Thymus (tissue), 14 donors: ENCODE measurements at places on chromosomes 2 and 18. TPM values are rescaled to one million over a fixed set of nuclear protein-coding genes. Genes with fewer than 3 reads are reported as not detected.

DNA sequence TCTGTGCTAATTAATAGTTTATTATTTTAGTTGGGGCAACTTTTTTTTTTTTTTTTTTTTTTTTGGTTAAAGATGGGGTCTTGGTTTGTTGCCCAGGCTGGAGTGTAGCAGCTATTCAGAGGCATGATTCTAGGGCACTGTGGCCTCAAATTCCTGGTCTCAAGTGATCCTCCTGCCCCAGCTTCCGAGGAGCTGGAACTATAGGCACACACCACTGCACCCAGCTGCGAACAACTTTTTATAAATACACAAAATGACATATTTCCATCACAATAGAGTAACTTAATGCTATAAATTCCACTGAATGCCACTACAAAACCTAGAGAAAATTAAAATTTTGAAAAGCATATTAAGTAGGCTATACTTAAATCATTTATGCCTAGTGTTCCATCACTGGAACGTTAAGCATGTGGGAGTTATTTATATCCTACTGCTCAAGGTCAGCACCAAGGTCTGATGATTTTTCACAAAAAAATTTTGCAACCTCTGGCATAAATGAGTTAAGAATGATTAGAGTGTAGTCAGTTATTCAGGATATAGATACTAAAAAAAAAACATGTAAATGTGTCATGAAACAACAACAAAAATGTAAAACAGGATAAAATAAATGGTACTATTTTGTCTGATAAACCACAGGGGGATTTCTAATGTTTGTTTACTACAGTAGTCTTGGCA, 46.8 kb downstream of the GFPT1 start:
- no peak for DNase-seq

- no peak for DNase-seq
Measured at GRCh38 chr2:96821113-96821675, 5.1 kb downstream of the CNNM3 start.

DNA sequence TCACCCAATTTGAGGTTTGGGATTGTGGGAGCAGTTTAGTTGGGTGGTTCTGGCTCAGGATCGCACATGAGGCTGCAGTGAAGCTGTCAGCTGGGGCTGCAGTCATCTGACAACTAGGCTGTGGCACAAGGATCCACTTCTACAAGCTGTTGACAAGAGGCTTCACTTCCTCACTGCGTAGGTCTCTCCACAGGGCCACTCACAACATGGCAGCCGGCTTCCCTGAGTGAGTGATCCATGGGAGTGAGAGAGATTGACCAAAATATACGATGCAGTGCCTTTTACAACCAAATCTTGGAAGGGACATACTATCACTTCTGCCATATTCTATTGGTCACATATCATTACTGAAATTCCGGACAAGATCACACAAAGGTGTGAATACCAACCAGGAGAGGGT, 187.5 kb downstream of the DLGAP1 start:
- DNase-seq = no peak

- no peak for DNase-seq
Measured at GRCh38 chr2:12877761-12878160, 161.0 kb downstream of the TRIB2 start.

DNA sequence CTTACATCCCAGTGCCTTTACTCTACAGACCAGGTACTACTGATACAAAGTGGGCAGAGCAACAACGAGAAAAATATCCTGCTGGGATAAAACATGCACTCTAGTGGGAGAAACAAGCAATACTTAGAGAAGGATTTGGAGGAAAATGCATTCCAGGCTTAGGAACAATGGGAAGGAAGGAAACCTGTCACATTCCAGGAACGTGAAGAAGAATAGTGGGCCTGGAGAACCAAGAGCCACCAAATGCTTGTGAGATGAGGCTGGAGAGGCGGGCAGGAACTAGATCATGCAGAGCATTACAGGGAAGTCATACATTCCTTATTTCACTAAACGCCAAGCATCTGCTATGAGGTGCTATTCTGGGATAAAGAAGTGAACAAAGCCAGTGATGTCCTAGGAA, 342.3 kb downstream of the DCC start:
- DNase-seq = no peak

- peak; percentile 54 for DNase-seq
Measured at GRCh38 chr2:96538487-96539214, 2.1 kb downstream of the ARID5A start.

DNA sequence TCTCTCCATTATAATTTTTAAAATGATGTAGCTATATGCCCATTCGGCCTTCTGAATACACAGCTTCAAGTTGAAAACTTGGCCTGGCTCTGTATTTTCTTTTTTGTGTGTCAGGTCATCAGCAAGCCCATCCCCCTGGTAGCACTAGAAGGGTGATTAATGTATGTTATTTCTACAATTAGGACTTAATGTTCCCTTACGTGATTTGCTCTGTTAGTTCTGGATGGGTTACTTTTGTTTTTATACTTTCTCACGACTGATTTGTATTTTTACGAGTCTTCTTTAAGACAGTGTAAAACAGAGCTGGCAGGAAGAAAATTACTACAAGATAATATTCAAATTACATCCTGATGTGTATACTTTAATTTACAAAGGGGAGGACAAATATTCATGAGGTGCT, 88.4 kb upstream of the RGPD4 start:
- DNase-seq = no peak

DNA sequence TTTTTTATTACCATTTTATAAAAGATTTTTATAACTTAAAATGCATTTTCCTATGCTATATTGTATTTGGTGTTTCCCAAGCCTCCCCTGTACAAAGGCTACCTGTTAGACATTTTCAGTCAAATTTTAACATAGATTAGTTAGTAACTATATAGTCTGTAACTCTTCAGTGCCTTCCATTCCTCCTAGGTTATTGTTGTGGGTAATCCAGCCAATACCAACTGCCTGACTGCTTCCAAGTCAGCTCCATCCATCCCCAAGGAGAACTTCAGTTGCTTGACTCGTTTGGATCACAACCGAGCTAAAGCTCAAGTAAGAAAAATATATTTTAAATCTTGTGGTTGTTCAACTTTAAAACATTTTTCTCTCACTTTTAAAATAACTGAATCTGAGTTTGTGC, 10.2 kb downstream of the MDH1 start:
- no peak for DNase-seq

DNA sequence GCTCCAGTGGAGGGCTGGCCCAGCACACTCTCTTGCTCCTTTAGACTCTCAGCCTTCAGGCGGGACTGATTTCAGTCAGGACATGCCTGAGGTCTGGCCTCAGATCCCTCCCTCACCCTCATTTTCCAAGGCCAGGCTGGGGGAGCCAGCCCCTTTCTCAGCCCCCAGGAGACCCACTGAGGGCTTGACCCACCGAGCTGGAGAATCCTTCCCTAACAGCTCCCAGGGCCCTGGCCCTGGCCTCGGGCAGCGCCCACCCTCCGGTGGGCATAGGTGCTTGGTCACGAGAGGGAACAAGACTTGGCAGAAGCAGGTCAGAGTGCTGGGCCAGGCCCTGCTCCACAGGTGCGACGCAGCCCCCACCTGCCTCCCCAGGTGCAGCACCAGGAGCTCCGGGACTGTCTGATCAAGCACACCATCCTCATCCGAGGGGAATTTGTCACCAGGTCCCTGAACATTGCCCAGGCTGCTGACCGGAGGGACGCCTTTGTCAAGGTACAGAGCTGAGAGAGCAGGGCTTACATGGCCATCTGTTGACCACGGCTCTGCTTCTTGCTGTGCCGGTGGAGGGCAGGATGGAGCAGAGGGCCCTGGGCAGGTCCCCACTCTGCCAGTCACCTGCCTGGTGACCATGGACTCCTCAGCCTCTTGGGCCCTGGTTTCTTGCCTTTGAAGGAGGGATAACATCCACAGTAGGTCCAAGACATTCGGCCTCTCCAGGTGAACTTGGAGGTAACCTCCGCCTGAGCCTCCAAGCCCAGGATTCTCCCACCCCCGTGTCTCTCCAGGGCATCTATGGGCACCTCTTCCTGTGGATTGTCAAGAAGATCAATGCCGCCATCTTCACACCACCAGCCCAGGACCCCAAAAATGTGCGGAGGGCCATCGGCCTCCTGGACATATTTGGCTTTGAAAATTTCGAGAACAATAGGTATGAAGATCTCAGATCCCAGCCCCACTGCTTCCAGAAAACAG, 46.3 kb downstream of the MYO7B start:
- no peak for DNase-seq

DNA sequence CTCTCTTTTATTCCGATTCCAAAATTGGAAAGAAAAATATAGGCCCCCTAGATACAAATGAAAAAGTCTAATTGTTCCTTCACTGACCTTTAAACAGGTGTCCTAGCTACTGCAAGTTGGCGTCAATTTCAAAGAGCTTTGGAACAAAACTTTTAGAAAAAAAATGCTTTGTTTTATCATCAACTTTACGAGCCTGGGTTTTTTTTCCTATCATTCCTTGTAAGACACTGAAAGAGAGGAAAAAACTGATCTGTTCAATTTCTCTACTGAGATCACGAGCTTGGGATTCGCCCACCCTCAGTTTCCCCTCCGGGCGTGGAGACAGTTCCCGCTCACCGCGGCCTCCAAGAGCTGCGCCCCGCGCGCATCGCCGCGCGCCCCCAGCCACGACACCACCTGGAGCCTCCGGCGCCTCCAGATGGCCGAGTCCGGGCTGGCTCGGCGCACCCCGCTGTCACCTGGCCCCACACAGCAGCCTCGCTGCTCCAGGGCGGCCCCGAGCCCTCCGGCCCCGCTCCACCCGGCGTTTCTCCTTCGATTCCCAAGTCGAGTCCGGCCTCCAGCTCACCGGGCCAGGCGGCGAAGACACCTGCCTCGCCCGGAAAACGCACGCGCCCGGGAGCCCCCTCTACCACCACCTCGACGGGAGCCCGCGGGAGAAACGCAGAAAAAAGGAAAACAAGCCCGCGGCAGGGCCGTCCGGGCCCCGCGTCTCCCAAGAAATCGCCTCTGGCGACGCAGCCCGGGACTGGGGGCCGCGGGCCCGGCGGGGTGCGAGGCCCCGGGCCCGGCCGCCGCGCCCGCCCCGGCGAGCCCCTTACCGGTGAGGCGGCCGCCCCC, 656 bp downstream of the TBC1D8 start:
- no peak for DNase-seq

DNA sequence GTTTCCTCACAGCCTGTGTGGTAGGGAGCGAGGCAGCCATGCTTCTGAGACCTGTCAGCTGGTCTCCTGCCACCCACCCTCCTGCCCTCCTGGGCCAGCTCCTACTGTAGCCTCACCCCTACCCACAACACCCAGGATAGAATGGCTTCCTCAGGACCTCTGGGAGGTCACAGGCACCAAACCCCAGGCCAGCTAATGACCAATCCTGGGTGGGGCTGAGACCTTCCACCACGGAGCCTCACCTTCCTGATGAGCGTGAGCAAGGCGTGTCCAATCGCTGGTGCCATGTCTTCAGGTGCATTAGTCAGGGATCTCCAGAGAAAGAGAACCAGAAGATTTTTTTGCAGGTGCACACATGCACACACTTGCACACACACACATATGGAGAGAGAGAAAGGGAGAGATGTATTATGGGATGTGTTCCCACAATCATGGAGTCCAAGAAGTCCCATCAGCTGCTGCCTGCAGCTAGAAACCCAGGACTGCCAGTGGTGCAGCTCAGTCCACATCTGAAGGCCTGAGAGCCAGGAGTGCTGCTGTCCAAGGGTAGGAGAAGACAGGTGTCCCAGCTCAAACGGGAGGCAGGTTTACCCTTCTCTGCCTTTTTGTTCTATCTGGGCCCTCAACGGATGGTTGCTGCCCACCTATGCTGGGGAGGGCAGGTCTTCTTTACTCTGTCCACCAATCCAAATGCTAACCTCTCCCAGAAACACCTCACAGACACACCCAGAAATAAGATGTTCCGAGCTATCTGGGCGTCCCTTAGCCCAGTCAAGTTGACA, 70.4 kb upstream of the HDAC4 start:
- no peak for DNase-seq

GRCh38 chr2:134558208-134558830, 160.5 kb downstream of the TMEM163 start:
- DNase-seq = no peak

DNA sequence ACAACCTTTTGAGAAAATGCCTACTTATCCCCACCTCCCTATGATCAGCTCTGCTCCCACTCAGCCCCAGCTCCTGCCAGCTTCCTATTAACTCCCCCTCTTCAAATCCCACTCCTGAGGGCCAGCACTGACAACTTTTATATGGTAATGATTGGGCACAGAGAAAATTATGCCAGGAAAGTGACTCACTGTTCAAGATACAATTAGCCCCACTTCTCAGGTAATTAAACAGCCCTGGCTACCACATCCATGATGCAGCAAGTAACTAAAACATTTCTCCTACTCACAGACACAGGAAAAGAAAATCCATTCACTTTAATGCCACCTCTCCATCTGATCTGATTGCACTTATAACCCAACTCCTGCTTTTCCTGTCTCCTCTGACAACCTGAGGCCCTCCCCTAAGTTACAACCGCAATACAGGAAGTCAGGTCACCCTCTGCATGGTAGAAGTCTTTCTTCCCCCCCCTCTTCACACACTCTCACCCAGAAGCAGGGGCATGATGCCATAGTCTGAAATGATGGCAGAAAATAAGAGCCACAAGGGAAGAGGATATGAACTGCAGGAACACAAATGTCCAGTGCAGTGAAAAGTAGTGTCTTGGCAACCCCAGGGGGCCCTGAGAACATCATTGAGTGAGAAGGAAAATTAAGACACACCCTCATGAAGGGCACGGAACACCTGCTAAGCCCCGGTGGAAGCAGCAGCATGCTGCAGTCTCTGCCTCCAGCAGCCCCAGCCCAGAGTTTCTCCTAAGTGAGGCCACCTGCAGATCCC, 54.4 kb downstream of the STK39 start:
- DNase-seq = peak; percentile 75

DNA sequence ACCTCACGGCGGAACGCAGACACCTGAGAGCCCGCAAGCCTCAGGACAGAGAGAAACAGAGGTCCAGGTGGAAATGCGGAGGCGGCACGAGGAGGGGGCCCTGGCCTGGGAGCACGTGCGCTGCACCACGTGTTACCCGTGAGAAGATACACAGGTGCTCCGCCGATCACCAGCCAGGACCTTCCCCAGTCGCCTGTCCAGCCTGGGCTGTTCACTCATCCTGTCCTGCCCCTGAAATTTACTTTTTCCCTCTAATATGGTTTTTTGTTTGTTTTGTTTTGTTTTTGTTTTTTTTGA, 44.3 kb downstream of the TWIST2 start:
- DNase-seq = no peak

GRCh38 chr18:34870555-34871310, 160.6 kb downstream of the DTNA start:
- no peak for DNase-seq

The ANKRD30B gene
- 0.02 TPM for polyA plus RNA-seq

The NOTO gene
- polyA plus RNA-seq = 0.02 TPM

The SOX11 gene
- 0.07 TPM for polyA plus RNA-seq

The IL36G gene
- 2.7 TPM for polyA plus RNA-seq

The ABCB11 gene
- 0.09 TPM for polyA plus RNA-seq

The TTN gene
- polyA plus RNA-seq = 1.1 TPM

The CHST9 gene
- 0.87 TPM for polyA plus RNA-seq
